ENCODE measurements at places on chromosomes 6 and 20.

DNA sequence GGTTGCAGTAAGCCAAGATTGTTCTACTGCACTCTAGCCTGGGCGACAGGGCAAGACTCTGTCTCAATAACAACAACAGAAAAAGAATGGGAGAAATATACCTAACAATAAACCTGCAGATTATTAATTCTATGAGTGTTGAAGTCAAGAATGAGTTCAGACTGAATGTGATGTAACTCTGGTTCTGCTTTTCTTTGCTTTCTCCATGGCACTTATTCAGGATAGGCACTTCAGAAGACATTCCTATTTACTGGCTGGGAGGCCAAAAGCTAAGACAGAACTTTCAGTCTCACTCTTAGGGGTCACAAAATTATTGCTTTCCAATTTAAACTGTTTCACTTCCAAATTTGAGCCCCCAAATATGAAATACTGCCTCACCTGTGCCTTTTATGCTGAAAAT, 15.7 kb upstream of the PRIM2 start:
- no peak for DNase-seq

- no peak for DNase-seq
Measured at GRCh38 chr20:25082498-25082873, 545 bp upstream of the VSX1 start.

- no peak for DNase-seq
Measured at GRCh38 chr20:35791821-35792220, 20.0 kb downstream of the PHF20 start.

- DNase-seq = no peak
Measured at GRCh38 chr6:20198775-20199174, 13.5 kb downstream of the MBOAT1 start.

DNA sequence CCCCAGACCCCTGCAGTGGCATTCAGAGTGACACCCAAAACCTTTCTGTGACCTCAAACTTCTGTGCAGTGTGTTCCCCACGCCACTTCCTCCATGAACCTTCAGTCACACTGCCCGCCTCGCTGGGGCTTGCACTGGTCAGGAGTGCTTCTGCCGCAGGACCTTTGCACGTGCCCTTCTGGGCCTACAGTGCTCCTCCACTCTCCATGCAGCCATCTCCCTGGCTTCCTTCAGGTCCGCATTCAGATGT, 27.1 kb downstream of the SYNJ2 start:
- DNase-seq = no peak

DNA sequence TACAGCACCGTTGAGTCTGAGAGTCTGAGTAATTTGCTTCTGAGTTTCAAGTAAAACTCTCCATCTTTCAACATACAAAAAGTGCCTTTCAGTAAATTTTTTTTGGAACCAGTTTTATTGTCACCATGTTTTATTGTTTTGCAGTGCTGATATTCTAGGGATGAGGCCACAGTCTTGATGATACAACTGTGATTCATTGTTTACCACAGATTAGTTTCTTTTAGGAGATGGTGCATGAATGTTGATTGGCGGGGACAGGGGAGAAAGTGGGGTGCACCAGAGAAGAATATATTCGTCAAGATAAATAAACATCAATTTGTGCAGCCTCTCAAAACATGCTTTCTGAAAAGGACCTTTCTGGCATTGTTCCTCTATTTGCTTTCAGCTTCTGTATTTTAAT, 109.0 kb downstream of the MCHR2 start:
- DNase-seq = no peak
